ENCODE measurements at places on chromosomes 2 and 18. TPM values are rescaled to one million over a fixed set of nuclear protein-coding genes. Genes with fewer than 3 reads are reported as not detected.

Gene ZNF514
- total RNA-seq: 12.6 TPM

DNA sequence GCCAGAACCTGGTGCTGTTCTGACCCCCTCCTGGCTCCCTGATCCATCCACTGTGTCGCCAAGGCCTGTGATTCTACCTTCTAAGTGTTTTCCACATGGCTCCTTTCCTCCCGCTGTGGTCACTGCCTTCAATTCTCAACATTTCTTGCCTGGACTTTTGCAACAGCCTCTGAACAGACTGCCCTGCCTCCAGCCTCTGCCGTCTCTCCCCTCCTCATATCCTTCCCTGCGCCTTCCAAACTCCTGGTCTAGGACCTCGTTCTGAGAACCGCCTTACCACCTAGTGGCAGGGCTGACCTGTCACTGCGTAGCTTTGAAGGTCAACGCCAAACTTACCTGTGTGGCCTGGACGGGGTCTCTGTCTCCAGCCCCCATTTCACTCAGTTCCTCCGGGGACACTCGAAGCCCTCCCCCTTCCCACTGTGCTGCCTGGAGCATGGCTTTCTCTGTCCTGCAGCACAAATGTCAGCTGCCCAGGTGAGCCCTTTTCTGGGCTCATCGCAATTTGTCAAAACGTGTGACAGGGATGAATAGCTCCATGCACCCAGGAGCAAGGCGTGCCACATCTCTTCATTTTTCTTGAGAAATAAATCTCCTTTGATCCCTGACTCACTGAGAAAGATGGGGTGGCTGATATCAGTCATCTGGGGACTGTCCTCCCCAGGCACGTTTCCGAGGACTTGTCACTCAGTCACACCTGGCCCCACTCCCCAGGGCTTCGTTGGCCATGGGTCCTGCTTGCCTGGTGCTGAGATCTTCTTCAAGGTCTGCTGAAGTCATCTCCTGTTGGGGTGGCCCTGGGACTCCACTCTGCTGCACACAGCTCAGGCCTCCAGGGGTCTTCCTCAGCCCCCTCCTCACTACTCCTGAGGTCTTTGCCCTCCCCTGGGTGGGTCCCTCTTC lies 46.7 kb downstream of the LDLRAD4 start:
- no peaks in the 10 kb centered on the region for H3K27me3 ChIP-seq
- peaks cover 88% of the 10 kb centered on the region for H3K4me1 ChIP-seq
- H3K4me3 ChIP-seq: no peak overlapping the region

DNA sequence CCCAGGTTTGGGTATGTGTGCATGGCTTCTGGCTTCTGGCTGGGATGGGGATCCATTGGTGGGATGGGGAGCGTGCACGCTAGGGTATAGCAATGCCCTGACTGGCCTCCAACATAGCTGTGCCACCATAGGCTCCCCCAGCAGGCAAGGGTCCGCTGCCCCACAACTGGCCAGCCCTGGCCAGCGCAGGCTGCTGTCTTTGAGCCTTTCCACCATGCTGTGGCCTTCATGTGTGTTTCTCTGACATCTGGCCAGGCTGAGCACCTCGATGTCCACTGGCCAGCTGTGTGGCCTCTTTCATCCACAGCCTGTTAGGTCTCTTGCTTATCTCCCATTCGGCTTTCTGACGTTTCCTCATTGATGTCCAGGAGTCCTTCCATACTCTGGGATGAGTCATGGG lies 231.3 kb downstream of the NDUFA10 start:
- H3K27ac ChIP-seq: no peak overlapping the region
- H3K27me3 ChIP-seq: no peaks in the 10 kb centered on the region
- no peak overlapping the region for H3K4me3 ChIP-seq
- H3K36me3 ChIP-seq: no peaks in the 10 kb centered on the region
- DNase-seq: no peak
- no peaks in the 10 kb centered on the region for H3K4me1 ChIP-seq

Gene SLC5A7
- total RNA-seq: 0.12 TPM

- no peak overlapping the region for H3K4me3 ChIP-seq
- H3K36me3 ChIP-seq: no peaks in the 10 kb centered on the region
- peaks cover 3% of the 10 kb centered on the region for H3K4me1 ChIP-seq
- no peak overlapping the region for H3K27ac ChIP-seq
- no peaks in the 10 kb centered on the region for H3K27me3 ChIP-seq
- no peak for DNase-seq
Measured at GRCh38 chr2:224178056-224178455, 139.0 kb upstream of the SERPINE2 start.

DNA sequence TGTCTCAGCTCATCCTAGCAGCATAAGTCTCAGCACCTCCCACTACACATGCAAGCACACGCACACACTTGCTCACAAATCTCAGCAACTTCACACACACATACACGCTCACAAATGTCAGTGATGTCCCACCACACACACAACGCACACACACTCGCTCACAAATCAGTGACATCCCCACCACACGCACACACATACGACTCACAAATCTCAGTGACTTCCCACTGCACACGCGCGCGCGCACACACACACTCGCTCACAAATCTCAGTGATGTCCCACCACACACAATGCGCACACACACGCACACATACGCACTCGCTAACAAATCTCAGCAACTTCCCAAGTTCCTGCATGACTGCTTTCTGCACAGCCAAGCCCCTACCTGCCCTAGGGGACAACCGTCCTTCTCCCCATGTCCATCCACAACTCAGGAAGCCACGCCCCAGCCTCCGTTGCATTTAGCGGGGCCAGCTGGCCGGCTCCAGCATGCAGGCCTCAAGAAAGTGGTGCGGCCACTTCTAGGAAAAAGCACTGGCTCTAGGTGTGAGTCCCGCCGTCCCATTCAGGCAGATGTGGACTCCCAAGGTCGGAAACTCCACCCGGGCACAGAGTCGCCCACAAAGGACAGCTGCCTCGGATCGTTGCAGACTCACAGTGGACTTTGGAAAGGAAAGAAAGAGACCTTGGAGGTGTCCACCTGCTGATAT lies 180.1 kb upstream of the SALL3 start:
- no peaks in the 10 kb centered on the region for H3K36me3 ChIP-seq
- H3K27ac ChIP-seq: no peak overlapping the region
- no peaks in the 10 kb centered on the region for H3K4me1 ChIP-seq
- no peaks in the 10 kb centered on the region for H3K27me3 ChIP-seq
- no peak for DNase-seq

- no peak for DNase-seq
- H3K27me3 ChIP-seq: no peaks in the 10 kb centered on the region
- H3K4me3 ChIP-seq: no peak overlapping the region
- peaks cover 34% of the 10 kb centered on the region for H3K4me1 ChIP-seq
- no peak overlapping the region for H3K27ac ChIP-seq
- no peaks in the 10 kb centered on the region for H3K36me3 ChIP-seq
Measured at GRCh38 chr2:215537611-215538010, 101.7 kb upstream of the FN1 start.

Gene HMSD
- 0.13 TPM for total RNA-seq

DNA sequence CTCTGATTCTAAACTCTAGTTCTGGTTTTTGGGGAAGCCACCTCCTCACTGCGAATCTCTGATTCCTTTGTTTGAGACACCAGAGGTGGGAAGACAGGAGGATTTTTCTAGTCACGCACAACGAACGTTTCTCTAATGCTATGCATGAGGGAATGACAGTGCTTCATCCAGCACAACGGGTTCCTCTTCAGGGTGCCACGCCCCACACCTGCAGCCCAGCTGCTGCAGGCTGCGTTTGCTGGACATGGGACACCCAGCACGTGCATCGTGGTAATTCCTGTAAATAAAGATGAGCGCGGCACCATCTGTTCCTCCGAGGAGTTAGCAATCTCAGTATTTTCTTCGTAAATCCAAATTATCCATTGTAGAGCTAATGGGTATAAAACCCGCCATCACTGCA lies 37.5 kb upstream of the TPO start:
- no peaks in the 10 kb centered on the region for H3K27me3 ChIP-seq
- DNase-seq: no peak
- peak overlapping the region; percentile 40 for H3K4me3 ChIP-seq
- H3K27ac ChIP-seq: no peak overlapping the region

- DNase-seq: no peak
- H3K4me1 ChIP-seq: peaks cover 15% of the 10 kb centered on the region
- no peaks in the 10 kb centered on the region for H3K27me3 ChIP-seq
- no peak overlapping the region for H3K27ac ChIP-seq
Measured at GRCh38 chr18:62862466-62862865, 147.1 kb downstream of the PHLPP1 start.
